ENCODE measurements at places on chromosomes 5 and 9.

DNA sequence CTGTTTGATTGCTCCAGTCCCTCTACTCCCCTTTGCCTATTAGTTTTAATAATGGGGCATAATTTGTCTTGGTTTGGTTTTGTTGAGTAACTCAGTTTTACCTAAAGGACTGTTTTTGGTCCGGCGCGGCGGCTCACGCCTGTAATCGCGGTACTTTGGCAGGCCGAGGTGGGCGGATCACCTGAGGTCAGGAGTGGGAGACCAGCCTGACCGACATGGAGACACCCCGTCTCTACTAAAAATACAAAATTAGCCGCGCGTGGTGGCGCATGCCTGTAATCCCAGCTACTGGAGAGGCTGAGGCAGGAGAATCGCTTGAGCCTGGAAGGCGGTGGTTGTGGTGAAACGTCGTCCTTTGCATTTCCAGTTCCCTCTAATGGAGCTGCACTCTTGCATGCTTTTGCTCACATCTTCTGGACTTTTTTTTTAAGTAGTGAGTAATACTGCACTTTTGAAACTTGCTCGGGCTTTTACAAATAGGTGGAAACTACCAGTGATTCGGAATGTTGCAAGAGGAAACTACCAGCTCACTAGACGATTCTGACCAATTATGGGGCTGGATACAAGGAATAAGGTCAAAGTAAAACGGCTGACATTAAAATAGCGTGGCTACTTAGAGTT, 721 bp upstream of the MAML1 start:
- DNase-seq: no peak

GRCh38 chr5:168609806-168610482, 30.8 kb upstream of the PANK3 start:
- no peak for DNase-seq

- no peak for DNase-seq
Observed at GRCh38 chr9:16401701-16402100, 468.8 kb downstream of the BNC2 start.

GRCh38 chr5:131005963-131006684, 158.9 kb downstream of the HINT1 start:
- no peak for DNase-seq

DNA sequence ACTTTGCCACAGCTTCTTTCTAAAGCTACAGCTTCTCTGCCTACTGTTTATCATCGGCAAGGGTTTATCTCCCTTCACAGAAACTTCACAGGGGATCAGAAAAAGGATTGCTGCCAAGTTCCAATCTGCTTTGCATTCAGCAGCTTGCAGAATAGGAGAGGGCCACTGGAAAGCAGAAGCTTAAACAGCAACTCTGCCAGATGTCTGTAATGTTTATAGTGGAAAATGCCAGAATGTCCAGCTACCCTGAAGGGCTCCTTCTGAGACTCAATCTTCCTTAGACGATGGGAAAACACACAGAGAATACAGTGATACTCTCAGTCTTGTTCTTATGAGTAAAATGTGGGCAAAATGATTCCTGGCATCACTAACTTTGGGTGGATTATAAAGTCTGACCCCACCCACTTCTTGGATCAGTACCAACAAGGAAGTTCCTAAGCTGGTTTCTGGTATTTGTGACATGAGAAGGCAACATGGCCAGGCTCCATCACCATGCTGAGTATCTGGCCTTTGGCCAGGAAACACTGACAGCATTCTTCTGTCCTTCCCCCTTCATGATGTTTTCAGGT, 19.0 kb downstream of the STOM start:
- DNase-seq: no peak

- no peak for DNase-seq
Observed at GRCh38 chr5:134708301-134708700, 30.0 kb upstream of the CAMLG start.

DNA sequence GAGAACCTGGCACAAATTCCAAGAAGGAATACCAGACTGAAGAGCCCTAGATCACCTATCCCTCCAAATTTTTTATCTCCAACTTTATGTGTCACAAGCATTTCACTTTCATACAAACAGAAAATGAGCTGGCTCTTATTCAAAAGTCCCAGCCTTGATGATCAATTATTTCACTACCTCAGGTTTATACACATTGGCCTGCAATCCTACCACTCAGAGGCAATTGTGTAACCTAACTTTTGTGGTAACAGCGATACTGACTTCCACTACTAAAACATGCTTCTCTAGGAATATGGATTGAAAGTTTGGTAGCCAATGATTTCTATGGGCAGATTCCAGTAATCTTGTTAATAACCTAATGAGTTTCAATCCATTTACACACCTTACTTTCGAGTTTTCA, 10.5 kb downstream of the RNF38 start:
- no peak for DNase-seq

DNA sequence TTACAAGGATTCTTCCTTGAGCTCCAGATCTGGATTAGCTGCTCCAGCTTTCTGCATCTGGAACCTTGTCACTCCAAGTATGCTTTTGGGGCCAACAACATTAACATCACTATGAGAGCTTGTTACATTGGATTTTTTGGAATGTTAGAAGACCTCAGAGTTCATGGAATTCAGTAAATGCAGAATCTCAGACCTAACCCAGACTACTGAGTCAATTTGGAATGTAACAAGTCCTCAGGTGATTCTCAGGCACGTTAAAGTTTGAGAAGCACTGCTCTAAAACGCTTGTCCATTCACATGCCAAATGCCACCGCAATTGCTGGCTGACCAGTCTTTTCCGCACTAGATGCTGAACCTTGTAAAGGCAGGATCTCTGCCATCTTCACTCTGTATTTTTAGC, 251.4 kb upstream of the TRIM32 start:
- no peak for DNase-seq

All from NK-92 treated with Interleukin-12 subunit alpha and Interleukin-12 subunit beta, amount 100 ng/mL, for 24 hours (cell line).